ENCODE measurements at places on chromosomes 12 and 14.

- DNase-seq = no peak
Measured at GRCh38 chr14:44036248-44036647, 470.8 kb downstream of the FSCB start.

DNA sequence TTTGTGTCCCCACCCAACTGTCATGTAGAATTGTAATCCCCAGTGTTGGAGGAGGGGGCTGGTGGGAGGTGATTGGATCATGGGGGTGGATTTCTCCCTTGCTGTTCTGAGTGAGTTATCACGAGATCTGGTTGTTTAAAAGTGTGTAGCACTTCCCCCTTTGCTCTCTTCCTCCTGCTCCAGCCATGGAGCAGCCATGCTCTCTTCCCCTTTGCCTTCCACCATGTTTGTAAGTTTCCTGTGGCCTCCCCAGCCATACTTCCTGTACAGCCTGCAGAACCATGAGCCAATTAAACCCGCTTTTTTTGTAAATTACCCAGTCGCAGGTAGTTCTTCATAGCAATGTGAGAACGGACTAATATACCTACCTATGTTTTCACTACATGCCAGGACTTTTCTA, 2.6 kb upstream of the POC1B start:
- DNase-seq = no peak

GRCh38 chr12:117013726-117014125, 85.5 kb downstream of the TESC start:
- DNase-seq = no peak

DNA sequence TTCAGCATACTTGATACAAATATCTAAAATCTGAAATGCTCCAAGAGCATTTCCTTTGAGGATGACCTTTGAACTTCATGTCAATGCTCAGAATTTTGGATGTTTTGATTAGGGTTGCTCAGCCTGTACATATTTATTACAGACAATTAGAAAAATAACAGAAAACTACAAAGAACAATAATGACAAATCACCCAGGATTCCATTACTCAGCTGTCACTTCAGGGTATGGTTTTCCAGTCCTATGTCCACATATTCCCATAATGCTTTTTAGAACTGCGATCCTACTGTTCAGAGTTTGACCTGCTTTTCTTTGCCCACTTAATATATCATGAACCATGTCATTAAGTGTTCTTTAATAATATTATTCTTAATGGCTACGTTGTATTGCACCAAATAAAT, 11.4 kb downstream of the DLGAP5 start:
- no peak for DNase-seq

- no peak for DNase-seq
Measured at GRCh38 chr14:101186544-101186943, 283.0 kb upstream of the RTL1 start.

GRCh38 chr14:55610713-55611370, 30.8 kb downstream of the KTN1 start:
- DNase-seq = no peak

GRCh38 chr12:26867080-26867479, 34.1 kb upstream of the ITPR2 start:
- DNase-seq = no peak

DNA sequence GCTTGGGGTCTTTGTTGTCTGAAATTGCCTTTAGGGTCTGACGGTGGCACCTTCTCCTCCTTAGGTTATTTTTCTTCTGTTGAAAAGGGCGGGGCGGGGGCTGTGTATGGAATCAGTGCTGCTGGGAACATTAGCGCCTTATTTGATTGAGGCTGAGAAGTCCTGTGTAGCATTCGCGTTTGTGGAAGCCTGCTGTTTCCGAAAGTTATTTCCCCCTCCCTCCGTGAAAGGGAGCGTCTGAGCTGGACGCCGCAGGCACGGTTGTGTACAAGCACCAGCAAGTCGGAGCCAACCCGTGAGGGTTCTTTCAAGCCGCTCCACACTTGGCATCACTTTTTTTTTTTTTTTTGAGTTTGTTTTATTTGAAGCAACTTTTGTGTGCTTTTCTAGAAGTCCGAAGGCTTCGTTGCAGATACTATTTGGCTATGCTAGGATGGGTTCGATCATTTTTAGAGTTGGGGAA, 1.1 kb downstream of the SYNE2 start:
- DNase-seq = no peak

DNA sequence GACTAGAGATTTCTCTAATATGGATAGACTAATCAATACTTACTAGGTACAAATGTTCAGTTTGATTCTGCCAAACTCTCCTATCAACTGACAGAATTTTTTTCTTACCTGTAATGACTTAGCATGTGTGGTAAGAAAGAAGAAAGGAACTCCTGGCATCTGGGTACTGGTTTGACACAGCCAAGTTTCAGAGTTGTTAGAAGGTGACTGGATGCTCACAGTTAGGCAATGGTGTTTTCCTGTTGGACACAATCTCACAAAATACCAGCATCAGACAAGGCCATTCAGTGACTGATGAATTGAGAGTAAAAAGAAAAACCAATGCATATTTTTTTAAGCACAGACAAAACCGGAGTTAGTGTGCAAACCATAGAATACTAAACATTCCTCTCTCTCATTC, 4.2 kb downstream of the MUCL1 start:
- no peak for DNase-seq

GRCh38 chr12:31710021-31710818, 18.6 kb downstream of the AMN1 start:
- no peak for DNase-seq

DNA sequence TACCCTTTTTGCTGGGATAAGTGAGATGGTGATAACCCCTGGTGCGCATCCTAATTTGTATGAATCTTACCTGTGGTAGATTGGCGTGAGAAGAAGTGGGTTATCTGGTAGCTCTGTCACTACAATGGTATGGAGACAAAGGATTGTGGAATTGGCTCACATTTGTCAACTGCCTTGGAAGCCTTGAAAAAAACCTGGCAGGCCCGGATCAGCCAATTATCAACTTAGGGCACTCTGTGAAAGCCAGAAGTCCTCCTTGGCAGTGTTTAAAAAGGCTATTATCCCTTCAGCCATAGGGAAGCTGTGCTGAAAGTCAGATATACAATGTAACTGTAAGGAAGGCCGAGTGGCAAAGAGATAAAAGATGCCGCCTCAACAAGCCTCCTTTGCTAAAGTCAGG, 56.5 kb downstream of the WASHC3 start:
- no peak for DNase-seq

- DNase-seq = no peak
Measured at GRCh38 chr12:25926536-25926935, 31.9 kb upstream of the RASSF8 start.

- DNase-seq = no peak
Measured at GRCh38 chr12:1827826-1828805, 7.8 kb downstream of the LRTM2 start.

DNA sequence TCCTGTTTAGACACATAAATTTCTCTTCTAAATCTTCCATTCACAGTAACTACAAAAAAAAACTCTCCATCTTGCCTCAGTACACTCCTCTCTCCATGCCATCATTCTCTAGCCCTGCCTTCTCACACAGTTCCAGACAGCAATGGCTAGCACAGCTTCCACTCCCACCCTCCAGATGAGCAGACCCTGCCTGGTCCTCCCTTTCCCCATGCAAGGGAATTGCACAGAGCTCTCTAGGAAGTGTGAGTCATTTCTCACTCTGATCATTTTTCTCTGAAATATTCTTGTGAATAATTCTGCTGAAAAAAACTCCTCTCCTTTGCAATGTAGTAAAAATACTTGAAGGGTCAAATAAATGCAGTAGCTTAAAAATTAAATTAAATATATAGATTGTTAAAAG, 170.6 kb downstream of the BMP4 start:
- DNase-seq = no peak

- peak; percentile 20 for DNase-seq
Measured at GRCh38 chr14:53432378-53432802, 279.3 kb upstream of the DDHD1 start.

GRCh38 chr12:38465020-38465419, 148.4 kb downstream of the ALG10B start:
- no peak for DNase-seq

DNA sequence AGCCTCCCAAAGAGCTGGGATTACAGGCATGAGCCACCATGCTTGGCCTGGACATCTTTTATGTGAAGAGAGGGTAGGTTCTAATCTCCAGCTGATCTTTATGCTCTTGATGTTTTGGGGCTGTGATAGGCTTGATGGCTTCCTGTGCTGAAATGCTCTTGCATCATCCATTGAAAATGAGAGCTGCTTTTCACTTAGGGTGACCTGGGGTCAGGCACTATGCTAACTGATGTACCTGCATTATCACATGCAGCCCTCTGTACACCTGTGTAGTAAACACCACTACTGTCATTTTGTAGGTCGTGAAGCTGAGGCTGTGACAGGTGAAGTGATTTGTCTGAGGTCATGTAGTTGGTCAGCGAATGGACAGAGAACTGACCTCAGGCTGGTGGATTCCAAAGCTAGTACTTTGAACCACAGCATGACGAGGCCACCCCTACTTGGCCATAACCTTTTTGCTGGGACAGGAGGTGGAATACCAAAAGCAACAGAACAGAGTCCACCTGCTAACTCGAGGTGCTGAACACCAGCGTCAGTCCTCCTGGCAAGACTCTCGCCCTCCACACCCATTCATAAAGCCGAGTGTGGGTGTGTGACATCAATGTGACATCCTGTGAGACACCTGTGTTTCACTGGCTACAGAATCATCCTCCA, 69.1 kb downstream of the C12orf75 start:
- DNase-seq = no peak

DNA sequence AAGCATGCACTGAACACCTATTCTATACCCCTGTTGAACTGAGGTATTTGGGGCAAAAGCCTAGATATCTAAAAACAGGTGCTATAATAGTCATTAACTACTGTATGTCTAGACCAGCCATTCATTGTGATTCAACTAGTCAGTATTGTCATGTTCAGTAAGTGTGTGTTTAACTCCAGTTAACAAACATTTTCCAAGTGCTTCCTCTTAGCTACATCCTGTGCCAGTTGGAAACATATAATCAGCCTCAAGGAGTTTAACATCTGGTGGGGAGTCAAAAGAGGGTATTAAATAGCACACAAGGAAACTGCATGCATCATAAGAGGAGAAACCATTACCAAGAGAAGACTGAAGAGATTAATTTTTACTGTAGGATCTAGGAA, 20.4 kb downstream of the TMTC1 start:
- no peak for DNase-seq

GRCh38 chr14:77026930-77027537, 1.5 kb downstream of the IRF2BPL start:
- DNase-seq = peak; percentile 84

- DNase-seq = peak; percentile 87
Measured at GRCh38 chr12:109736552-109737108, 23.0 kb downstream of the FAM222A start.

DNA sequence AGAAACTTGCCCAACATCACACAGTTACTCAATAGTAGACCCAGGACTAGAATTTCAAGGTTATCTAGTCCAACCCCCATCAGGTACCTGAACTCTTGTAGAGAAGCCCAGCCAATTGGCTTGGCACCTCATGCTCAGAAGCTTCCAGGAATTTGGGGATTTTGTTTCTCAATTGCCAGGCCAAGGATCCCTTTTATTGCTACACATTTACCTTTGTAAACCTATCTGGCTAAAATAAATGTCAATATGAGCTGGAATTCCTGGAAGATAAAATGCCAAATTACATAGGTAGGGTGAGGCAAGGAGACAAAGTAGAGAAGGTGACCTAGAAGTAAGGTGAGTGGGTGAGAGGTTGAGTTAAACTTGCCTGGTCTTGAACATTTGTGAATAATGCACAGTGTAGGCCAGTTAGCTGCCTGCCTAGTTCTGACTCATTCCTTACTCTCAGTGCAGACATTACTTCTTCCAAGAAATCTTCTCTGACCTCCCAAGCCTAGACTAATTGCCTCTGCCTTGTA, 36.3 kb downstream of the SDR9C7 start:
- DNase-seq = no peak

GRCh38 chr12:48291511-48291910, 59.2 kb downstream of the ZNF641 start:
- DNase-seq = no peak

DNA sequence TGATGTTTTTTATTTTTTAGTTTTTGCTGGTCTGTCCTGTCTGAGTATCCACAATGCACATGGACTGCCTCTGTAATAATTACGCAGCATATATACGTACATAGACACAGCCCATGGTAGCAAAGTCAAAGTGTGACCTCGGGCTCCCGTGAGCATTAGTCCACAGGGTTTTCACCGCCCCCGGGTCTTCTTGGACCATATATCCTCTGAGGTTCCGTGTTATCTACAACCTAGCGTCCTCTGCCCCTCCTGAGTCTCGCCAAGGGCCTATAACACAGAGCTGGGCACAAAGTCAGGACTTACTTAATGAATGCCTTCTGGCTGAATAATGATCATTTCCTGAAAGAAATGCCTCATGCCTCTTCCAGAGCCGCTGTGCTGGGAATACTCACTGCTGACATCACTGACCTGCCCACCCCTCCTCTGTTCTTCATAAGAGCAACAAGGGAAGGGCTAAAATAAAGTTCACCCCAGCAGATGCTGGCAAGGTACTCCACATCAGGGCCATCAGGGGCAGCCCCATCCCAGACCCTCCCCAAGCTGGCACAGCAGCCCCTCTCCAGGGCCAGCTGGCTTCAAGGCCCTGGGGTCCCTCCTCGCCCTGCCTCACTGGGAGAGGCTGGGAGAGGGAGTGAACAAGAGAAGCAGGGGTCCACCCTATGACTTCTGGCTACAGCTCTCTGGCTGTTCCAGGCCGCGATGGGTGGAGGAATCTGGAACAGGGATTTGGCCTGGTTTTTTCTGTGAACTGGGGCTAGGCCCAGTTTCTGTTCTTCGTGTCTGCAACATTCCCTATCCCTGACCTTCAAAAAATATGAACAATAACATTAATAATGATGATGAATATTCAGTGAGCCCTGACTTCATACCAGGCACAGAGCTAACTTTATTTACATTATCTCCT, 7.9 kb downstream of the HDAC7 start:
- DNase-seq = no peak

- no peak for DNase-seq
Measured at GRCh38 chr12:67299526-67299925, 30.4 kb downstream of the CAND1 start.

GRCh38 chr12:11752403-11753149, 103.1 kb downstream of the ETV6 start:
- DNase-seq = no peak

- no peak for DNase-seq
Measured at GRCh38 chr12:45655743-45656142, 73.8 kb upstream of the ARID2 start.

GRCh38 chr12:32780071-32780470, 24.4 kb upstream of the YARS2 start:
- no peak for DNase-seq

GRCh38 chr12:89181271-89181920, 170.9 kb downstream of the DUSP6 start:
- DNase-seq = no peak

DNA sequence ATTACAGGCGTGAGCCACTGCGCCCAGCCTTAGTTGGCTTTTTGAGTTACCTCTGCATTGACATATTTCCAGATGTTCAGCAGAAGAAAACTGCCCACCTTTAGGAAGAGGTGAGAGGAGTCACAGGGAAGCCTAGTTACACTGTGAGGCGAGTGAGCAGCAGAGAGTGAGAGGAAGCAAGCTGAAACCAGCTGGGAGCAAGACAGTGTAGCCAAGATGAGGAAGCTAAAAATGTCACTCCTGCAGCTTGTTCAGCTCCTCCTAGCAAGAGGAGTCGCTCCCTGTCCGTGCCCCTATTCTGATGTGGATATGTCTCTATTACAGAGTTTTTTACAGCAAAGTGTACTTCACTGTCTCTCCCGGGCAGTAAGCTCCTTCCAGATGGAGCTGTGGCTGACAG, 127.6 kb downstream of the GXYLT1 start:
- DNase-seq = no peak

Measured in erythroblast (primary cell).